ENCODE measurements at places on chromosomes 11 and 22.

DNA sequence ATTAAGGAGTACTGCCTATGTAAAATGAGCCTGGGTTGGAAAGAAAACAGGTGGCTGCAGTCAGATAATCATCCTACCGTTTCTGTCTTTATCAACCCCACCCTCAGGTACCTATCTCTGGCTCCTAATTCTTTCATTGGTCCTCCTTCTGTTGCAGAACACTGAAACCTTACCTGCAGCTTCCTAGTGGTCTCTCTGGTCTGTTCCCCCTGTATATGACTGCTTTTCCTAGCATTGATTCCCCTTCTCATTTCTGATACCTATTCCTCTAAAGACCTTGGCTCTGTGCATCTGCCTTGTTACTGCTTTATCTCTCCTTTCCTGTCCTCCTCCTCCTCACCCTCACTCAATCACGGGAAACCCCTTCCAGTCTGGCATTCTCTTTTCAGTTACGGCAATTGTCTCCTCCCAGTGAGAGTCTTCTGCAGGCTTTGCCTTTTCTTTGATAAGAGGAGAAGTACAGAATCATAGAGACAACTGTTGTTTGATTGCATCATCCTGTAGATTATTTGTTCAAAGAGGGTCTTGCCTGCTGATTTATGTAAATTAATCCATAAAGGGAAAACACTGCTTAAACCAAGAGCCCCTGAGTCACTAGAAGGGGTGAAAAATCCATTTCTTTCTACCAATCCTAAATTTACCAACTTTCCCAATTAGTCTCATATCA lies 301.2 kb downstream of the AASDHPPT start:
- DNase-seq, result no peak

- no peak for DNase-seq
Observed at GRCh38 chr11:26219183-26220117, 112.5 kb upstream of the ANO3 start.

DNA sequence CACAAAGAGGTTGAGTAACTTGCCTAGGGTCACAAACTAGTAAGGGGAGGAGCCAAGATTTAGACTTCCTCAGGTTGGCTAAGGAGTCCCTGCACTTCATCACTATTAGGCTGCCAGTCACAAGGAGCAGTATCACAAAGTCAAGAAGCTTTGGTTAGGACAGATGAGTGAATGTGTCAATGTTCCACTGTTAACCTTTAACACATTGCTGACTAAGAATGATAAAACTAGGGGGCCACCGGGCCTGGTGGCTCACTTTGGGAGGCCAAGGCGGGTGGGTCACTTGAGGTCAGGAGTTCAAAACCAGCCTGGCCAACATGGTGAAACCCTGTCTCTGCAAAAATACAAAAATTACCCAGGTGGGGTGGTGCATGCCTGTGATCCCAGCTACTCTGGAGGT lies 32.0 kb downstream of the TMEM123 start:
- no peak for DNase-seq

GRCh38 chr11:132185726-132186592 lies 815.5 kb downstream of the NTM start:
- DNase-seq, result no peak

DNA sequence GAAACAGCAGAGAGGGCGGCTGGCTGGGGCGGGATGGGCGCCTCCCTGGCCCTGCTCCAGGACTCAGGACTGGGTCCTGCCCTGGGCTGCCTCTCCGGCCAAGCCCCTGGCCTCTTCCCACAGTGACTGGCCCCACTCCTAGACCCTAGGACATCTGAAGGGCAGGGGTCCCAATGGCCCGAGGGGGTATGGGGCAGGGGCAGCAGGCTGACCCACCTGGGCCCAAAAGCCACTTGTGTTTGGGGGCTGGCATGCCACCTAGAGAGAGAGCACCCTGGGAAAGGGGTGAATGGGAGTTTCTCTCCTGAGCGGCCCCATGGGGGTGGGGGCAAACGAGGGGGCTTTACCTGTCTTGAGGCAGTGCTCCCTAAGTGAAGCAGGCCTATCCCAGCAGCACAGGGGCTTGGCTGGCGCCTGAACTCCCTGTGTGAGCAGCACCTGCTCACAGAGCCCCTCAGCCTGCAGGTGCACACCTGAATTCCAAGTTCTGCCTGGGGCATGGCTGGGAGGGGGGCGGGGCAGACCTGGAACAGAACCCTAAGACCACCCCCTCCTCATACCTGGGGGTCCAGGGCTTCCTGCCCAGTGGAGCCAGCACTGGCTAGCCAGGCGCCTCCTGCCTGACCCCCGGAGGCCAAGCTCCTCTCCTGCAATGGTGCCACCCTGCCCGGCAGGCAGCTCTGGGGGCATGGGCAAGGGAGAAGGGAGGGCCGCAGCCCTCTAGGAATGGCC lies 16.9 kb downstream of the DUSP8 start:
- DNase-seq, result no peak

GRCh38 chr11:18452927-18453326 lies 2.7 kb upstream of the LDHAL6A start:
- DNase-seq, result no peak

DNA sequence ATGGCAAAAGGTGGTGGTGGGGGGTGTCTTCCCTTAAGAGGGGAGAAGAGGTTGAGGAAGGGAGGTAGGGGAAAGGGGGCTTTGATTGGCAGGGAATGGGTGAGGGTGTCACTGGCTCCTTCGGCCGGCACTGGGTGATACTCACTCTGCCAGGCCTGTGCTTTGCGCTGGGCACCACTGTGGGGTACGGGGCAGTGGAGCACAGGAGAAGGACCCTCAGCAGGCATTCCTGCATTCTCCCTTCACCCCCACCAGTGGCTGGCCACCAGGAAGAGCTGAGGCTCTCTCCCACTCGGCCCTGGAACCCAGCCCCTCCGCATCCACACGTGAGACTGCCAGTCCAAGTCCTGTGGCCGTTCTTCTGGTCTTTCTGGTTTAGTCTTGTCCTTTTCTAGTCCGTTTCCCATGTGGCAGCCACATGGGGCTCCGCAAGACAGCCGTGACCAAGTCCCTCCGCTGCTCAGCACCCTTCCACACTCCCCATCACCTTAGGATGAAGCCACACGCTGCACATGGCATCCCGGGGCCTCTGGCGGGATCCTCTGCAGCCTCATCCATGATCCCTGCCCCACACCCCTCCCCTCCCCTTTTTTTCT lies 8.0 kb downstream of the CAPN5 start:
- DNase-seq, result no peak

- no peak for DNase-seq
Observed at GRCh38 chr11:27329867-27330632, 33.0 kb downstream of the CCDC34 start.

GRCh38 chr11:16081382-16082094 lies 274.8 kb downstream of the SOX6 start:
- no peak for DNase-seq

- no peak for DNase-seq
Observed at GRCh38 chr11:62088331-62088933, 35.4 kb upstream of the INCENP start.

DNA sequence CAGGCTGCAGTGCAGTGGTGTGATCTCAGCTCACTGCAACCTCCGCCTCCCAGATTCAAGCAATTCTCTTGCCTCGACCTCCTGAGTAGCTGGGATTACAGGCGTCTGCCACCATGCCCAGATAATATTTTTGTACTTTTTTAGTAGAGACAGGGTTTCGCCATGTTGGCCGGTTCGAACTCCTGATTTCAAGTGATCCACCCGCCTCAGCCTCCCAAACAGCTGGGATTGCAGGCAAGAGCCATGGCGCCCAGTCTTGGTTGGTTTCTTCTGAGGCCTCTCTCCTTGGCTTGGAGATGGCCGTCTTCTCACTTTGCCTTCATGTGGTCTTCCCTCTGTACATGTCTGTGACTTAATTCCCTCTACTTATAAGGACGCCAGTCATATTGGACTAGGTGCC lies 254.6 kb downstream of the BUD13 start:
- DNase-seq, result no peak

DNA sequence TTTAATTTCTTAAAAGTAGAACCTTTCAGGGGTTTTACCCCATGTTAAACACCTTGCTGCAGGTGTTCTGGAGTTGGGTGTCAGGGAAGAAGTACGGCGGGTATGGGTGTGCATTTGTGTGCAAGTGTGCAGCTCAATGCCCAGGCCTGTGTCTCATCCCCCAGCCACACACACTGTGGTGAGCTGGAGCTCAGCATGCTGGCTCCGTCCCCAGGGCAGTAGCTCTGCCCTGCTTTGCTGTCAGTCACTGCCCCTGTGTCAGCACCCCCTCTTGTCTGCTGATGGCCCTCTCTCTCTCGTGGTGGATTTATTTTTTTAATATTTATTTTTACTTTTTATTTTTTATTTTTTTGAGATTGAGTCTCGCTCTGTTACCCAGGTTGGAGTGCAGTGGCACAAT lies 35.8 kb upstream of the MYO18B start:
- DNase-seq, result no peak

- no peak for DNase-seq
Observed at GRCh38 chr11:107251298-107251697, 206.3 kb downstream of the CWF19L2 start.

GRCh38 chr11:120513436-120514315 lies 2.1 kb downstream of the GRIK4 start:
- no peak for DNase-seq

- DNase-seq, result no peak
Observed at GRCh38 chr22:40050258-40050657, 55.5 kb downstream of the FAM83F start.

GRCh38 chr22:46336119-46337078 lies 885 bp downstream of the TRMU start:
- DNase-seq, result no peak

DNA sequence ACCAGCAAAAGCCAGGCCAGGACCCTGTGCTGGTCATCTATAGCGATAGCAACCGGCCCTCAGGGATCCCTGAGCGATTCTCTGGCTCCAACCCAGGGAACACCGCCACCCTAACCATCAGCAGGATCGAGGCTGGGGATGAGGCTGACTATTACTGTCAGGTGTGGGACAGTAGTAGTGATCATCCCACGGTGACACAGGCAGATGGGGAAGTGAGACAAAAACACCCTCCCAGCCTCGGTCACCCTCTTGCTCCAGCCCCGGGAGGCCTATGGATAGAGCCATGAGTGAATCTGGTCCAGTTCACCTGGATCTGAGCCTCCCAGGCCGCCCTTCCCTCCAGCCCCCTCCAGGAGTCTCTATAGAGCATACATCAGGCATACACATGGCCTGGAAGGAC lies 115.2 kb upstream of the IGLL5 start:
- DNase-seq, result no peak

GRCh38 chr11:77042111-77042726 lies 8.0 kb downstream of the B3GNT6 start:
- no peak for DNase-seq

DNA sequence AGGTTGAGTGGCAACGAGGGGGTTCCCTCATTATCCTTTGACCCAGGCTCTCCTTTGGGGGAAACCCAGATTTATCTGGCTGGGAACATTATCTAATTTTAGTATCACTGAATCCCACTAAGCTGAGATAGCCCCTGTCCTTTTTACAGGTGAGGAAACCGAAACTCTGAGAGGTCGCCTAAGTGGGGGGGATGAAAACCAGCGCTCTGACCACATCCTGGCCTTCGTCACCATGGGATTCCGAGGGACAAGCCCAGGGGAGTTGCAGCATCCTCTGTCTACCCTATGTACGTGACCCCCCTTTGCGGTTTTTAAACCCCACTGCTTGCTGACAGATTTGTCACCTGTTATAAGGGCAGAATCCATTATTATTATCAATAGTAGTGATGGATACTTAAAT lies 61.0 kb downstream of the ISX start:
- DNase-seq, result no peak

DNA sequence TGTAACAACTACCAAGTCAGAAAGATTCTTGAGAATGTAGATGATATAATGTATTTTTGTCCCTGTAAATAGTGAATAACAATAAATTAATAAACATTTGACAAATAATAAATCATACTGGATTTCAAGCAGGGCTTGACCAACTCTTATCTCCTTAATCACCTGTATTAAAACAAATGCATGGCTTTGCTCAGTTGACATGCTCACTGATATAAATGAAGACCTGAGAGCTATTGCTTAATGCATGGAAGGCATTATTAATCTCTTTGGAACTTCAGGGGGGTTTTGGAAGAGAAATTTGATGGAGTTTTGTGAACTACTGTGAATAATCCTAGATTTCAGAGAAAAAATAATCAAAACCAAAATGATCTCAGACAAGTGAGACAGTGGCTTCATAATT lies 1420.4 kb upstream of the TENM4 start:
- DNase-seq, result no peak

- no peak for DNase-seq
Observed at GRCh38 chr11:134014511-134014910, 54.4 kb upstream of the JAM3 start.

- no peak for DNase-seq
Observed at GRCh38 chr11:37519781-37520180, 921.7 kb upstream of the RAG2 start.

DNA sequence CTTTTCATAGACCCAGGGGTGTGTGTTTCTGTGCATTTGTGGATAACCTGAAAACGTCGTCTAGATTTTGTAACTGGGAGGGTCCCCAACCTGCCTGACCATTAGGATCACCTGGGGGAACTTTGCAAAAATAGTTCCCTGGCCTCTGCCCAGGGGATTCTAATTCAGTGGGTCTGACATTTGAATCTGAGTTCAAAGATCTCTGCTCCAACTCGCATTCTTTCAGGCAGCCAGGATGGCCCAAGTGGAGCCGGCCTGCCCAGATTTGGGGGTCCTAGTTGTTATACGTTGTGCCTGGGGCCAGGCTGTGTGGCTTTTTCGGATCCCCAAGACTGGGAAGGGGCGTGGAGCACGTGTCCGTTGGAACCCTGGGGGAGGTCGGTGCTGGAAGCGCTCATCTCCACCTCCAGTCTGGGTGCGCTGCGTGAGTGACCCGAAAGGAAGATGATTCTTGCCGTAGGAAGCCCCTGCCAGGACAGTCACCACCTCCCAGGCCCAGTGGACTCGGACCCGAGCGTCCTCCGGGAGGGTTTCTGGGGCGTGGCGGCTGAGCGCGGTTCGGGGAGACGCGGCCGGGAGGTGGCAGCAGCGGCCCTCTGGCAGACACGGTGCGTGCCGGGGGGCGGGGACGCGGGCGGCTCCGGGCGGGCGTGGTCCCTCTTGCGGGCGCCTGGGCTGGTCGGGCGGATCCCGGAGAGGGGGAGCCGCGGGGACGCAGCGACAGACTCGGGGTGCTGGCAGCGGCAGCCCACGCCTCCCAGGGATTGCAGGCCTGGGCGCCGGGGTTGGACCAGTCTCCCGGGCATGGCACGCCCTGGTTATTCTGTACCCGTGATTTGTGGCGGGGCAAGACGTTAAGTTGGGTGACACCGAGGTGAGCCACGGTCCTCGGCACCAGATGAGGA lies 29.2 kb upstream of the PLET1 start:
- DNase-seq, result peak; percentile 85

GRCh38 chr11:76371170-76371569 lies 9.8 kb downstream of the THAP12 start:
- DNase-seq, result no peak

- no peak for DNase-seq
Observed at GRCh38 chr22:29426476-29426875, 11.9 kb upstream of the RFPL1 start.

GRCh38 chr11:119618208-119618909 lies 110.6 kb downstream of the NECTIN1 start:
- no peak for DNase-seq

All from activated CD8-positive, alpha-beta memory T cell treated with anti-CD3 and anti-CD28 coated beads, Interleukin-2, amount 50 U/mL, for 4 hours (primary cell).